ENCODE measurements at places on chromosomes 1 and 21.
A peak's percentile ranks its signal among the peaks of the same experiment; 100 is the strongest.

DNA sequence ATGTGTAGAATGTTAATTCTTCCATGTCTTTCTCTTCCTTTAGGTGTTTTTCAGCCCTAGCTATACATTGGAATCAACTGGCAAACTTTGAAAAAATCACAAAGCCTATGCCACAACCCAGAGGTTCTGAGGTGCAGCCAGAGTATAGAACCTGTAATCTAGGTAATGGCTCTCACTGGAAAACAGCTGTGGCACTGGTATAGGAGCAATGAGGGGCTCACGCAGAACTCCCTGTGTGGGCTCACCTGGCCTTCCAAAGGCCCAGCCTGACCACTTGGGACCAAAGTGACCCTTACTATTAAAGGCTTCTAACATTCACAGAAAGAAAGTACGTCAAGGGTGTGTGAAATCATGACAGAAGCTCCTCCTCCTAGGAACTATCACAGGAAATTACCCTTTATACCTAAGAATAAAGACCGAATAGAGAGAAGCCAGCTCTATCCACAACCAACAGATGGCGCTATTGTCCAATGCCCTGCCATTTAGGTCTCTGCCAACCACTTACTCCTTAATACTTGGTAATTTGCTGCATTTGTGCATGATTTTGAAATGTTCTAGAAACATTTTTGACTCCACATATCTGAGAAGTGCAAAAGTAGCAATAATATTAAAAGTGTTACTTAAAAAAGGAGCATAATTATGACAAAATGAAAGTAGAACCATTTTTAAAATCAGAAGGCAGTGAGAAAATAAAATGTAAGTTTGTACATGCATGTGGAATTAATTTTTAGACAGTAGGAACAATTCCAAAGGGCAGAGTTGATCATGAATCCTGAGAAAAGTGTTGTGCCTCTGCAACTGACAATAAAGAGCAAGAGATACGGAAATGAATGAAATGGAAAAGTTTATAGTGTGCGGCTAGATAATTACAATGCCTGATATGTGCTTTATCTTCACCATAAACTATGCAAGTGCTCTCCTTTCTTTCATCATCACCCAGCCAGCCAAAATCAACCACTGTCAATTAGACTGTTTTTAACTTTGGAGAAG is 93.1 kb upstream of the HAO2 start:
- peak; percentile 61 for DNase-seq

GRCh38 chr1:186374303-186375151 is 526 bp downstream of the TPR start:
- DNase-seq, result peak; percentile 36

DNA sequence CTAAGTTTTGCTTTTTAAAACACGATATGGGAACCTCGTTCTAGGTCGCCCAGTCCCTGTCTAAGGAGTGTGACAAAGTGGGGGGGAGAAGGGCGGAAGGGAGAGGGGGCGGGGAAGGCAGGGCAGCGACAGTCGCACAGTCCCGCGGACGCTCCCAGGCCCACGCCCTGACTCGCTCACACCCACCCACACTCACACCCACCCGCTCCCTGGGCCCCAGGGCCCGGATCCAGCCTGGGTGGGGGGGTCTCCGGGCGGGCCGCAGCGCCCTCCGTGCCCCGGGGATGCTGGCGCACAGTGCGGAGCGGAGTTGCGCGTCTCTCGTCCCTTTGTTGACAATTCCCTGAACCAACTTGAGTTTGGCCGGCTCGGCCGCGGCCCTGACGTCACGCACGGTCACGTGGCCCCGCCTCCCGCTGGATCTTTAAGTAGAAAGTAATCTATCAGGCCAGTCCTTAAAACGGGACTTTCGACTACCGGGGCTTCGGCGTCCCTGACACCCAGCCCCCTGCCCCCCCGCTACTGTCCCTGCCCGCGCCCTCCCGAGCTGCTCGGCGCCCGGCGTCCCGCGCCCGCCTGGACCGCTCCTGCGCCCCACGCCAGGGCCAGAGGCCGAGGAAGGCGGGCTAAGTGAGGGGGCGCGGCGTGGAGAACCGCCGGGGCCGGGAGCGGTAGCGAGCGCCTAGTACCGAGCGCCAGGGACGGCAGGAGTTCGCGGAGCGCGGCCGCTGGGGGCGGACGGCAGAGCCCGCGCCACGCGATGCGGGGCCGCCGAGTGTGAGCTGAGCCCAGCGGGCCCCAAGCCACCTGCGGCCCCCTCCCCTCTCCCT is at the start of gene FOXD3:
Gene FOXD3, plus strand, starts transcription at position 454 of the 830 bp plus-strand sequence. CDS start 492 bp downstream, outside the sequence.
- peak; percentile 67 for DNase-seq

GRCh38 chr1:22932803-22933470 is 39.7 kb downstream of the LACTBL1 start:
- DNase-seq, result no peak

GRCh38 chr1:39214021-39214713 is 9.7 kb downstream of the MACF1 start:
- no peak for DNase-seq

- DNase-seq, result no peak
Observed at GRCh38 chr1:95246511-95246910, 12.5 kb downstream of the RWDD3 start.

DNA sequence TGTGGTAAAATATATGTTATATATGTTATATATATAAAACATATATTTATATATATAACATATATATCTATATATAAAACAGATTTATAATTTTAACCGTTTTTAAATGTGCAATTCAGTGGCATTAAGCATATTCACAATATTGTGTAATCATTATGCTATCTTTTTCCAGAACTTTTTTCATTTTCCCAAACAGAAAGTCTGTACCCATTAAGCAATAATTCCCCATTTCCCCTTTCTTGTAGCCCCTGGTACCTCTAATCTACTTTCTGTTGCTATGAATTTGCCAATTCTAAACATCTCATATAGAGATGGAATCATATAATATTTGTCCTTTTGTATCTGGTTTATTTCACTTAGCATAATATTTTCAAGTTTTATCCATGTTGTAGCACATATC is 10.7 kb upstream of the ARHGEF11 start:
- DNase-seq, result no peak

DNA sequence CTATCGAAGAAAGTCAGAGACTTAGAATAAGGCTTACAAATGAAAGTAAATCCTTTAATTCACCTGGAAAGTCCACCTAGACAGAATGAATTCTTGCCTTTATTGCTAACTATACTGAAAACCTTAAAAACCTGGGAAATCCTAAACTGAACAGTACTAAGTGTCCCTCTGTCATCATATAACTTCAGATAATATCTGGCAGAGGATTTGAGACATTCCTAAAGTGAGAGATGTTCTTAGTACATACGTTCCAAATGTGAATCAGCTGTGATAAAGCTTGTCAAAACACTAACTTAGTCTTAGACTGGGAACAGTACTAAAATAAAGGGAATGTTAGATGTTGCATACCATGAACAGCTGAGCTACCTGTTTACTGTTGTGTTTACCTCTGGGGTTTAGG is 121.7 kb downstream of the TNFSF18 start:
- DNase-seq, result no peak

DNA sequence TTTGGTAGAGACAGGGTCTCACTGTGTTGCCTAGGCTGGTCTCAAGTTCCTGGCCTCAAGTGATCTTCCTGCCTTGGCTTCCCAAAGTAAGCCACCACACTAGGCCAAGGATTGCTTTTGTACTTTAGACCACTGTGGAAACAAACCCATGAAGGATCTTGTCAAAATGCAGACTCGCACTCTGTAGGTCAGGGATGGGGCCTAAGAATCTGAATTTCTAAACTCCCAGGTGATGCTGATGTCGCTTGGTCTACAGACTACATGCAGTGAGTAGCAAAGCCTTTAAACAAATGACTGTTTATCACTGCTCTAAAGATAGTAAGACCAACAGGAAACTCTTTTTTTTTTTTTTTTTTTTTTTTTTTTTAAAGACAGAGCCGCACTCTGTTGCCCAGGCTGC is 54.1 kb upstream of the MUTYH start:
- no peak for DNase-seq
